Hypothalamus (tissue), 51 donors: ENCODE measurements at places on chromosomes 5 and 9.

- no peak for DNase-seq
Measured at GRCh38 chr5:84274585-84275468, 109.9 kb downstream of the EDIL3 start.

- DNase-seq: peak; percentile 44
Measured at GRCh38 chr9:98998441-98999151, 54.9 kb downstream of the COL15A1 start.

DNA sequence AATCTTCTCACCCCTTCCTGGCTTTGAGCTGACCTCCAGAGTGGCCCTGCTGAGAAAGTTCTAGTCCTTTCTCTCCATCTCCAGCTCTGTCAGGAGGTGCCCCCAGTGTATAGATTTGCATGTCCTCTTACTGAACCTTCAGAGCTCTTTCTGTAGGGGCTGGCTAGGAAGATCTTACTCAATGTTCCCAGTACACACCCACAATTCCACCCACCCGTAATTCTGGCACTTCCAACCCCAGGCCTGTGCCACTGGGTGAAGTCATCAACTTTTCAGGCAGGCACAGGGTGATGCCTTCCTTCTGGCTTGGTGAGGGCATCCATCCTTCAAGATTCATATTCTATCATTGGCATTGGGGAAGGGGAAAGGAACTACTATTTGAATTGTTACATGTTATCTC, 75.9 kb downstream of the ACER2 start:
- no peak for DNase-seq

- DNase-seq: no peak
Measured at GRCh38 chr9:110801426-110801825, 132.8 kb downstream of the MUSK start.

GRCh38 chr9:126117158-126117425, 209.5 kb upstream of the MVB12B start:
- no peak for DNase-seq

DNA sequence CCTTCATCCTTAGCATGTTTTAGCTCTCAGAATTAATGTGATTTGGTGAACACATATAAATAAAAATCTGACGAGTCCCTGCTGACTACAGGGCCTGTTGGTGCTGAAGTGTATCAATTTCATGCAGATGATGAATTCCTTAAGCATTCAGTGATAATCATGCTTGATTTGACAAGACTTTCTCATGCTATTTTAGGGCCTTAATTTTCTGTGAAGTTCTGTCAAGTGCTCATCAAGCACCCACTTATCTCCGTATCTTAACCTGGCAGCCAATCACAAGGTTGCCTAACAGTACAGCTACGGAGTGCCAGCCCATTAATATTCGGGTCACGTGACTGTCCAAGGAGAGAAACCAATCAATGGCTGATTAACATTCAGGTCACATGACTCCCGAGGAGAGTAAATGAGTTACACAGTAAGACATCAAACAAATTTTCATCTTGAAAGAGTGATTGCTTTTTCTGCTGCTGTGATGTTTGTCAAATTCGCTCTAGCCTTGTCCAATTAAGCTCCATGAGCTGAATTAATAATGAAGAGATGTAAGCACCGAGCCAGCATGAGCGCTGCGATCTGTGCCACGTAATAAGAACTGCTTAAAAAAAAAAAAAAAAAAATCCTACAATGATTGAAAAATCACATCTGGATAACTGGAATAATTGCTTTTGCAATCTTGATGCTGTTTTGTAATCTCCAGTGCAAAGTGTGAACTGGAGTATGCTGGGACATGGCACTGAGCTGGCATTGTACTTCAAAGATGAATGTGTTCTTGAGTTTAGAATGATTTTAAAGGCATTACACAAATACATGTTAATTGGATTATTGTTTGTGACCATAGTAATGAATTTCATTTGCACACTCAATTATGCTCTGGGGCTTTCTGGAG, 104.3 kb upstream of the SPATA31D4 start:
- peak; percentile 37 for DNase-seq
